Stimulated activated CD8-positive, alpha-beta memory T cell treated with anti-CD3 and anti-CD28 coated beads, Interleukin-15, amount 100 ng/mL, for 24 hours (primary cell): ENCODE measurements at places on chromosomes 2 and 18.

DNA sequence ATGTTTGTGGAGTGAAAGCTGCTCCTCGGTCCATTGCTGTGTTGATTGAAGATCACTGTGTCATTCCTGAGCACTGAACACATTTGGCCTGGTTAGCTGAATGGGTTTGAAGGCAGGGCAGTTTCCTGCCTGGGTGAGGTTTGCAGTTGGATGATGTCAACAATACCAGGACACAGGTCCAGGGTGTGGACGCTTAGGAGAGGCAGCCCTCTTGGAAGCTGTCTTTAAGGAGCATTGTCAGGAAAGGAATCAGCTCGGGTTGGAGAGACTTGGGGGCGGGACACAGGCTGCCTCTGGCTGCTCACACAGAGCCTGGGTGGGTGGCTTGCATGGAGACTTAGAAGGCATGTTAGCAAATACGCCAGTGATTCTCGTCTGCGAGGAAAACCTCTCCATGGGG, 237.7 kb downstream of the SEPTIN10 start:
- no peak for DNase-seq

GRCh38 chr2:121650315-121650930, 1.2 kb upstream of the CLASP1 start:
- peak; percentile 3 for DNase-seq

- no peak for DNase-seq
Observed at GRCh38 chr2:153939124-153939796, 67.5 kb downstream of the GALNT13 start.

GRCh38 chr2:51953931-51954330, 922.0 kb upstream of the NRXN1 start:
- no peak for DNase-seq

GRCh38 chr2:10400568-10400977, 47.6 kb downstream of the ODC1 start:
- no peak for DNase-seq

GRCh38 chr18:27394687-27395086, 209.6 kb upstream of the CHST9 start:
- DNase-seq, result no peak

GRCh38 chr2:27171351-27171848, 22.6 kb downstream of the TCF23 start:
- DNase-seq, result no peak

DNA sequence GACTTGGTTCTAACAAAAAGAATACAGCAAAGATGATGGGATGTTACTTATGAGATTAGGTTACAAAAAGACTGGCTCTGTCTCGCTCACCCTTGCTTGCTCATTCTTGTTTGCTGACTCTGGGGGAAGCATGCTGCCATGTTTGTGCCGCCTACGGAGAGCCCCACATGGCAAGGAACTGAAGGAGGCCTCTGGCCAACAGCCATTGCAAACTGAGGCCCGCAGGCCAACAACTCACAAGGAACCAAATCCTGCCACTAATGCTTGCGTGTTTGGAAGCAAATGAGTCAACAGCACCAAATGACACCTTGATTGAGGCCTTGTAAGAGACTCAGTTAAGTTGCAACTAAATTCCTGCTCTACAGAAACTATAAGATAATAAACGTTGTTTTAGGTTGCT, 297.6 kb upstream of the STON1 start:
- no peak for DNase-seq

DNA sequence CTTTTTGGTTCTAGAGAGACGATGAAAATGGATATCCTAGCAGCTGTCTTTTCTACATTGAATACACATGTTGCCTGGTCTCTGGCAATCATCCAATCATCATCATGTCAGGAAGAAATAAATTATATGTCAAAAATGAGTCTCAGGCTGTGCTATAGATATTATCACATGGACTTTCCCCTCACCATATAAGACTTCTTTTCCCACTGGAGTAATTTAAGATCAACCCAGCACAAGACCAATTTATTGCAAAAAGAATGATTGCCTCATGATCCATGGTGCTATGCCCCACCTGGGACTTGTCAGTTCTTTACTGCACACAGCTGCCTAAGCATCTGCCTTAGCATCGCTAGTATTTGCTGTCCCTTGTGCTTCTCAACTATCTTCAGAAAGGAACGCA, 783.7 kb upstream of the TMEFF2 start:
- no peak for DNase-seq

GRCh38 chr18:79554945-79555645, 124.5 kb upstream of the CTDP1 start:
- DNase-seq, result no peak

- DNase-seq, result no peak
Observed at GRCh38 chr2:238434846-238435751, 8.4 kb downstream of the ASB1 start.

GRCh38 chr2:143622106-143622505, 492.9 kb downstream of the ARHGAP15 start:
- DNase-seq, result no peak

- no peak for DNase-seq
Observed at GRCh38 chr2:11624893-11625292, 45.1 kb downstream of the NTSR2 start.

- DNase-seq, result no peak
Observed at GRCh38 chr18:79453816-79454735, 58.3 kb downstream of the NFATC1 start.

DNA sequence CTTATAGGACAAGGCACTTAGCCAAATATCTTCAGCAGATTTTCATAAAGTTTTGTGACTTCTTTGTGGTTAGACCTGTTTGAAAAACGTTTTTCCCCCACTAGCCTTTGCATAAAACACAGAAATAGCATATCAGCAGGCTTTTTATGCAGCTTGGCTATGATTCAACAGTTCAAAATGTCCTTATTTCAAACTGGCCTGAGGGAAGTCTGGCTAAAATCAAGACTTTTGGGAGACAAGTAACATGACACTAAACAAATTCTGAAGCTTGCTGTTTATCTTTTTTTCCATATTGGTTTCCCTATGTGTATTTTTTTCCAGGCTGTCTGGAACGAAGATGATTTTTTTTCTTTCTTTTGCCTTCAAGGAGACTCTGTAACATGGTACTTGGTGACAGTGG, 95.1 kb upstream of the L3MBTL4 start:
- DNase-seq, result no peak

DNA sequence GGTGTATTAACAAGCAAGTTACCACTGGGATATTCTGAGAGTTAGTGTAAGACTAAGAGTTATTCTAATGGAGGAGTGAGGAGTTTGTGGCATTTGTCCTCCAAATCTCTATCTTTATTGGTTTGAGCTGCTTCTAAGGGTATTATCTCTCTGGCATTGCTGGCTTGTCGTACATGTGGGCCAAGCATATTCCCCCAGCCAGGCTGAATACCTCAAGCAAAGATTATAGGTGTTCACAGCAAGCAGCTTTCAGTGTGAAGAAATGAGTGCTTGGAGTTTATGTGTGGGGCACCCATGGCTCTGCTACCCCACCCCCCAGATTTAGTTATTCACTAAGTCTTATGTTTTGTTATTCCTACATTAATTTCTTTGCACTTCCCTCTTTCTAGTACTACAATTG, 193.6 kb upstream of the FANCL start:
- DNase-seq, result no peak

DNA sequence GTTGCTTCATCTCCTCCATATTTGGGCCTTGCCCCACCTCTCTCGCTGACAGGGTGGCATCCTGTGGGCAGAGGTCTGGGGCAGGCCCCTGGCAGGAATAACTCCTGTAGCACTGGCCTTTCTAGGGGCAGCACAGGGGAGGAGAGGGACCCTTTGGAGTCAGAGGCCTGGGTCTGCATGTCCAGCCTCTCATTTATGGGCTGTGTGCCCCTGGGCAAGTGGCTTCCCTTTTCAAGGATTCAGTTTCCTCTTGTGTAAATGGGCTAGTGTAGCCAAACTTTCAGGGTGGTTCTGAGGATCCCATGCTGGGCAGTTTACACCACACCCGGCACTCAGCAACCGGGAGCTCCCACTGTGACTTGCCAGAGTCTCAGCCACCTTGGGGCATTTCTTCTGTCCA, 23.4 kb downstream of the ADRA2B start:
- no peak for DNase-seq

GRCh38 chr2:17614174-17614930, 73.9 kb downstream of the VSNL1 start:
- DNase-seq, result no peak

DNA sequence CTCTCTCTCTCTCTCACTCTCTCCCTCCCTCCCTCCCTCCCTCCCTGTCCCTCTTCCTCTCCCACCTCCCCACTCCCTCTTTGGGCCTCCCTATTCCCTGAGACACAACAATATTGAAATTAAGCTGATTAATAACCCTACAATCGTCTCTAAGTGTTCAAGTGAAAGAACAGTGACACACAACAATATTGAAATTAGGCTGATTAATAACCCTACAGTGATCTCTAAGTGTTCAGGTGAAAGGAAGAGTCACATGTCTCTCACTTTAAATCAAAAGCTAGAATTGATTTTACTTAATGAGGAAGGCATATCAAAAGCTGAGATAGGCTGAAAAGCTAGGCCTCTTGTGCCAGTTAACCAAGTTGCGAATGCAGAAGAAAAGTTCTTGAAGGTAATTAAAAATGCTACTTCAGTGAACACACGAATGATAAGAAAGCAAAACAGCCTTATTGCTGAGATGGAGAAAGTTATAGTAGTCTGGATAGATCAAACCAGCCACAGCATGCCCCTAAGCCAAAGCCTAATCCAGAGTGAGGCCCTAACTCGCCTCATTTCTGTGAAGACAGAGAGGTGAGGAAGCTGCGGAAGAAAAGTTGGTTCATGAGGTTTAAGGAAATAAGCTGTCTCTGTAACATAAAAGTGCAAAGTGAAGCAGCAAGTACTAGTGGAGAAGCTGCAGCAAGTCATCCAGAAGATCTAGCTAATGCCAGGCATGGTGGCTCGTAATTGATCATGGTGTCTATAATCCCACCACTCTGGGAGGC, 21.3 kb downstream of the MALT1 start:
- no peak for DNase-seq

DNA sequence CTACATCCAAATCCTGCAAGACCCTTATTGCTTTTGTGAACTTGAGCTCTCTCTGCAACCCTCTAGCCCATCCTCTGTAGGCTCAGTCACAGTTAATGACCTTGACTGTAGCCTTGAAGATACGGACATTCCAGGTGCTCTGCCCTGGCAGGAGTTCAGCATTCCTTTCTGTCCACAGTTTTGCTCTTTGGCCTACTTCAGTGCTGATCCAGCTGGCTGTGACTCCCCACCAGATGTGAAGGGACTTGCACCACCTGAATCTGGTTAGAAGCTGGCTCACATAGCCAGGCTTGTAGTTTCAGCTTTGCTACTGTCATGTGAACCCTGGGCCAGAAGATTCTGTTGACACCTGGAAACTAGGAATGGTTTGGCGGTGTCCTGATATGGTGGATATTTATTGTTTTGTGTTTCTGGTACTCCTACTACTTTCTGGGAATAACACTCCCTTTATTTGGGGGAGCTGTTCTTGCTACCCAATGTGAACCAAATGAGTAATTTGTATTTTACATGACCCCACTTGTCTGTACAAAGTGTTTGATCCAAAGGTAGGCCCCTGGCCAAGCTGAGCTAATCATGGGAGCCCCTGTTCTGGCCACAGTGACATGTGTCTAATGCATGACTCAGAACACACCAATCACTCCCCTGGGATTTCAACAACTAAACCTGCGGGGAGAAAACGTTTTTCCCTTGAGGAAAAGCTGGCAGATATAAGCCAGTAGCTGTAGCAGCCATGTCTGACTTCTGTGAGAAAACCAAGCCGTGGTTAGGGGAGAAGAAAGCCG, 73.4 kb downstream of the CDCA7 start:
- no peak for DNase-seq

DNA sequence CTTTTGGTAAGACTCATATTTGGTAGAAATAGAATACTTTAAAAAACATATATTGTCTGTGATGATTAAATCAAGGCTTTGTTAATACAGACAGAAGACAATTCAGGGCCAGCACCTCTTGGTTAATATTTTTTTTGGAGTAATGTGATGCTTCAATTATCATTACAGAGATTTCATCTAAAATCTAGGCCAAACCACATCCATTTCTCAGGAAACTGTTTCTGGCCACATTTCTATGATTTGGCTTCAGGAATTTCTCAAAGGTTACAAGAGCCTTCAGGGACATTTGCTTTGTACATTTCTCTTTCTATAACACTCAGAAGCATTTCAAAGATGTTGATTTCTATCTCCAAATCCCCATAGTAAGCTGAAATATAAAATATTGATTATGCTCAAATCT, 614.9 kb downstream of the LRP1B start:
- DNase-seq, result no peak

- DNase-seq, result no peak
Observed at GRCh38 chr18:45713239-45713638, 10.7 kb upstream of the SLC14A1 start.

DNA sequence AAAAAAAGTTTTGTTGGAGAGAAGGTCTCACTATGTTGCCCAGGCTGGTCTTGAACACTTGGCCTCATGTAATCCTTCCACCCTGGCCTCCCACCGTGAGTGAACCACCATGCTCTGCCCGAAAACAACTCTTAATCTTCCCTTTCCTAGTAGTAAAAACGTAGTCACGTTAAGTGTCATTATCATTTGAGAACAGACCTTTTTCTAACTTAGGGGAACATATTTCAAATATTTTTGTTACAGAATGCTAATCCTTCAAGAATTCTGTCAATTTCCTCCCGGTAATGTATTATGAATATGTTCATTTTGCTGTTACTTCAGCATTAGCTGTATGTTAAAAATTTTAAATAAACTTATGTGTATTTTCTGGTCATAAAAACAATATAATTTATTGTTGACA, 49.7 kb downstream of the MTA3 start:
- DNase-seq, result no peak

DNA sequence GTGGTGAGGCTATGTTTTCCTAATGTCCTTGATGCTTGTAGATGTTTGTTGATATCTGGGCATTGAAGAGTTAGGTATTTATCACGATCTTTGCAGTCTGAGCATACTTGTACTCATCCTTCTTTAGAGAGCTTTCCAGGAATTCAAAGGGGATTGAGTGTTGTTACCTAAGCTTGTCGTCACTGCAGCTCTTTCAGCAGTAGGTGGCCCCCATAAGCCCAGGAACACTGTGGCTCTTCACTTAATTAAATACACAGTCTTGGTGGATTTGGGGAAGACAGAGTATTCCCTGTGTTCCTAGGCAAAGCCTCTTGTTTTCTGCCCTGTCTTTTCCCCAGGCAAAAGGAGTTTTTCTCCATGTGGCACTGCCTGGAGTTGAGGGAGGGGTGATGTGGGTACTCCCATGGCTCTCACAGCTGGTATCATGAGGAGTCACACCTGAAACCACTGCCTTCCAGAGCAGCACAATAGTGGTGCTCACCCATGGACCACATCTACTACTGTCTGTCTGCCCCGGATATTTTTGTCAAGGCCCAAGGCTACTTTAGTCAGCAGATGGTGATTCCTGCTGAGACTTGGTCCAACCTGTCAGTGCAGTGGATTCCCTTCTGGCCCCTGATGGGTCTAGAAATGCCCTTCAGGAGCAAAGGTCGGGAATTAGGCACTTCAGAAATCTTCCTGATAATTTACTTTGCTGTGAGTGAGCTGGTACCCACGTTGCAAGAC, 95.7 kb downstream of the GALNT13 start:
- no peak for DNase-seq

- DNase-seq, result no peak
Observed at GRCh38 chr18:42047721-42048120, 92.7 kb downstream of the PIK3C3 start.

- DNase-seq, result no peak
Observed at GRCh38 chr2:230254152-230254881, 28.8 kb downstream of the SP140 start.

- no peak for DNase-seq
Observed at GRCh38 chr2:217469203-217469810, 533.5 kb downstream of the TNS1 start.
